ENCODE measurements at places on chromosomes 2 and 18. TPM values are rescaled to one million over a fixed set of nuclear protein-coding genes. Genes with fewer than 3 reads are reported as not detected.

Gene BABAM2
- 40.6 TPM for total RNA-seq

Gene PRKAG3
- total RNA-seq, result not detected

Gene DQX1
- not detected for total RNA-seq

Gene DIPK1C
- not detected for total RNA-seq

Gene EHD3
- total RNA-seq, result 4.7 TPM

Gene IL36A
- total RNA-seq, result not detected

Gene CAPN14
- total RNA-seq, result not detected

Gene RGPD3
- total RNA-seq, result 0.73 TPM

Gene MC5R
- total RNA-seq, result not detected

Gene RAD51AP2
- total RNA-seq, result not detected

Gene SPDYA
- 0.78 TPM for total RNA-seq

Gene ACADL
- total RNA-seq, result 97.0 TPM

Gene RBM44
- 1.2 TPM for total RNA-seq

Gene RAB31
- total RNA-seq, result 46.6 TPM

Gene EDAR
- not detected for total RNA-seq

Gene TRABD2A
- total RNA-seq, result 0.20 TPM

Gene EMILIN2
- total RNA-seq, result 29.9 TPM

Gene SETBP1
- total RNA-seq, result 72.0 TPM

Gene IL37
- not detected for total RNA-seq

Gene TCF23
- not detected for total RNA-seq

Gene LYG2
- total RNA-seq, result not detected

All from thyroid gland (tissue), 4 donors.